ENCODE measurements at places on chromosomes 2 and 18.

GRCh38 chr2:28681158-28681571 lies 70.5 kb upstream of the PPP1CB start:
- peak; percentile 11 for DNase-seq

DNA sequence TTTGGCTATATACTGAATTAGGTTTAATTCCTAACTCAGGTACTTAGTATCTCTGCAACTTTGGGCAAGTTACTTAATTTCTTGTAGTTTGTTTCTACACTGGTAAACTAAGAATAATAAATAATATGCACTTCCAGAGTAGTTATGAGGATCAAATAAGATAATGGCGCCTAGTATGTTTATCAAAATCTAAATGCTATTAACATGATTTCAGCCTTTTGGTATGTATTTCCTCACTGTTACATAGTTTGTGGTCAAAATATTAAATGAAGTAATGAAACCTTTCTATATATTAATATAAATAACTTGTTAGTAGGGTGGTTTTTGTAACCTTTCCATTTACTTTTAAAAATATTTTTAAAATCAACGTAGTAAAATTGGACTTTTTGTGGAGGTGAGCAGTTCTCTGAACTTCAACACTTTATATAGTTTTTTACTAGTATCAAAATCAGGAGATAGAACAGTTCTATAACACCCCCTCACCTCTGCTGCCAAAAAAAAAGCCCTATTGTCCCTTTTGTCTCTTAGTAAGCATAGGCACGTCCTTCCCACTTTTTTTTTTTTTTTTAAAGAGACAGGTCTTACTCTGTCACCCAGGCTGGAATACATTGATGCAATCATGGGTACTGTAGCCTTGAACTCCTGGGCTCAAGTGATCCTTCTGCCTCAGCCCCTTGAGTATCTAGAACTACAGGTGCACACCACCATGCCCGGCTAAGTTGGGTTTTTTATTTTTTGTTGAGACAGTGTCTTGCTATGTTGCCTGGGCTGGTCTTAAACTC lies 44.8 kb downstream of the RAB3GAP1 start:
- no peak for DNase-seq

DNA sequence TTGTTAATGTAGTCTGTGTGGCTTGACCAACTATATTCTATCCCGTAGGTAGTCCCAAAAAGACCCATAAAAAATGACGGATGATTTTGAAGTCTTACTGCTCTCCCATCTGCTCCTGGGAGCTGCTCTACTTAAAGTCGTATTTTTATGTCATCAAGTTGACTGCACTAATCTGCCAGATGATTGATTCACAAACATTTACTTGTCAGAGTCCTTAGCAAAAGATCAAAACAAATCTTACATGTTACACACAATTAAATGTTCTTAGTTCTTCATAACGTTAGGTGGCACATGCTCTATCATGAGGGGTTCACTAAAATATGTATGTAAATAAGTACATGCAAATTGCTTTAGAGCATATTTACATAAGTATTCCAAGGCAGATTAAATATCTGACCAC lies 498.3 kb upstream of the LRRTM4 start:
- DNase-seq, result no peak

- DNase-seq, result no peak
These were observed 291.5 kb downstream of the TDRD15 start for GRCh38 chr2:21415234-21415633.

GRCh38 chr2:156748221-156748620 lies 312.0 kb downstream of the GPD2 start:
- DNase-seq, result no peak

GRCh38 chr18:37443325-37444055 lies 122.1 kb downstream of the CELF4 start:
- no peak for DNase-seq

DNA sequence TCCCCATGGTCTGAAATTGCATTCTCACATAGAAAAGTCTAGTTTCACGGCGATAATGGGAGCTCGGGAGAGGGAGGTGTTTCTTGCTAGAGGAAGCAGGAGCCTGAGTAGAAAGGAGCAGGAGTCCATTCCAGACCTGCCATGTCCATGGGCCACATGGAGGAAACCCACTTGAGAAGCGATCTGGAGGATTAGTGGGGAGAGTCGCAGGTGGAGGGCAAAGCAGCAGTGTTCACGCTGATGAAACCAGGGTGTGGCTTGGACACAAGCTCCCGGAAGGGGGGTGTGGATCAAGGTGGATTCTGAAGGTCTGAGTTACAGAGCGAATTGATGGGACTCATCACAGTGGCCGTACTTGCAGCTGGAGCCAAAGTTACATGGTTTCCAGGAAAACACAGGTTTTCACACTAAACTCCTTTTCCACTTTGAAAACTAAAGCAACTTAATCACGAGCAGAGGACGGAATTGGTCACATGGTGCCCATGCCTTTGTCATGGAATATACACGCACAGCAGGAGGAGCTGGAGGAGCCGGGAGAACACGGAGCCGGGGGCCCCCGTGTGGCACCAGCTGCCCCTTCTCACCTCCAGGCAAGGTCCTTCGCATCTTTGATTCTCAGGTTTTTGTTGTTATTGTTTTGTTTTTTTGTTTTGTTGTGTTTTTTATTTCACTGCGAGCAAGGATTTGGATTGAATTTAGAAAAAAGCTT lies 255.1 kb upstream of the MYT1L start:
- no peak for DNase-seq

DNA sequence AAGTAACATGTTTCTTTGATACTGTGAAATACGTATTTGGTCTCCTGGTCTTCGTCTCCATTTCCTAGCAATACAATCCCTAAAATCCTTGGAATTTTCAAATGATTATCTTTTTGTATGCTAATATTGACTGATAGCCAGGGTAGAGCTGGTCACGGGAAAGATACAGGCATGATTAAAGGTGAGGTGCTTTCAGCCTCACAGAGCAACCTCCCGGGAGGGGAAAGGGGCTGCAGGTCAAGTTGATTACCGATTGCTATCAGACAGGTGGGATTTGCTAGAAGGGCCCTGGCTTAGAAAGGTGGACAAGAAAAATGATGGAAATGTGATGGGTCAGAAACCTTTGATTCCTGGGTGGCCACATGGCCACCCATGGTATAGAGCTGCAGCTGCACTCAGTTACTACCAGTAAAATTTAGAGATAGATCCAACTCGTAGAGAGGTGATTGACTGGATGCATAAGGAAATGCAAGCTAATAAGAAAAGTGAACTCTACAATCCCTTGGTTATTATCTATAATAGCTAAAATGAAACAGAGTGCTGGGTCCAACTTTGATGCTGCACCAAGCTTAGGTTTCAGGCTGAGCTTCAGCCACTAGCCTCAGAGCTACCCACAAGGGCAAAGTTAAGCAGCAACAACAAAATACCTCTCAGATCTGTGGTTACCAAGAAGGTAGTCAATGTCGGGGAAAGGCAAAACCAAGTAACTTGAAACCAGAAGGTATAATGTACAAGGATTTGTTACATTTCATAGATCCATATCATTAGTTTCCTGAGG lies 15.3 kb downstream of the YPEL5 start:
- no peak for DNase-seq

DNA sequence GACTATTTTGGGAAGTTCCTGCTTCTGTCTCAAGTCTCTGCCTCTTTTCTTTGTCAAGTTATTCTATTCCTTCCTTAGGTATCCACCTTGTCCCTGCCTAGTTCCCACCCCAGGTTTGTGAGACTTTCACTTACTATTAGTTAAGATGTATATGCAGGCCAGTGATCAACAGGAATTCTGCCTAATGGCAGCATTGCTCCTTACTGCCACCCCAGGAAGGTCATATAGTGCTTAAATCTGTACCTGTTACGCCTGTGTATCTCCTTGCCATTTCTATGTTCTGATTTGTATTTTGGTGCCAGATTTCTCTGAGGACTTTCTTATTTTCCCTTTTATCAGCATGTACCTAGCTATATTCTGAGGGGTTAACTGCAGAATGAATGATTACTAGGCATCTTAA lies 746.0 kb upstream of the TMEFF2 start:
- DNase-seq, result no peak

DNA sequence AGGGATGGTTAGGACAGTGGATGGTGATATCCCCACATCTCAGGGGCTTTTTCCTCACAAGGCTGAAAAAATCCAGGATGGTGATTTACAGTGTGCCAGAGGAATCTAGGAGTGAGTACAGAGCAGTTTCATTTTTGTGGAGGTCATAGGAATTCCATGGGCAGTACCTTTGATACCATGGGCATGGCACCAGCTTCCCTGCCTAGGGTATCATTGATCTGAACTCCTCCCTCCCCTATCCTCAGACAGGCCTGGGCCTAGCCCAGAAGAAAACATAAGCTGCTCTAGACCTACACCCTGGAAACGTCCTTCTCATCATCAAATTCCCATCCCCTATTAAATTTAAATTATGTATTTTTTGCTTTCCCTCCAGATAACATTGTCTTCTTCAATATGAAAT lies 136.3 kb upstream of the KLHL29 start:
- no peak for DNase-seq

DNA sequence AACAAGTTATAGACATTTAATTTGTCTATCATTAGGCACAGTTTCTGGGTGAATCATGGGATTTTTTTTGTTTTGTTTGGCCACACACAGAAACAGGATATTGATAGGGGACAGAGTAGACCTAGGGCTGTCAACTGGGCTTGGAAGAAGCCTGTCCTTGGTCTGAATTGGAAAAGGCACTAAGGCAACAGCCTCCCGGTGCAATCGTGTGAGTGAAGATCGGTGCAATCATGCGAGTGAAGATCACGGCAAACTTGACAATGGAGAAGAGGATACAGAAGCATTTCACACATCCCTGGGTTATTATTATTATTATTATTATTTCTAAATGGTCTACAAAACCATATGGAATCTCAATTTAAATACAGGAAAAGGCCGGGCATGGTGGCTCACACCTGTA lies 94.5 kb downstream of the ACKR3 start:
- no peak for DNase-seq

DNA sequence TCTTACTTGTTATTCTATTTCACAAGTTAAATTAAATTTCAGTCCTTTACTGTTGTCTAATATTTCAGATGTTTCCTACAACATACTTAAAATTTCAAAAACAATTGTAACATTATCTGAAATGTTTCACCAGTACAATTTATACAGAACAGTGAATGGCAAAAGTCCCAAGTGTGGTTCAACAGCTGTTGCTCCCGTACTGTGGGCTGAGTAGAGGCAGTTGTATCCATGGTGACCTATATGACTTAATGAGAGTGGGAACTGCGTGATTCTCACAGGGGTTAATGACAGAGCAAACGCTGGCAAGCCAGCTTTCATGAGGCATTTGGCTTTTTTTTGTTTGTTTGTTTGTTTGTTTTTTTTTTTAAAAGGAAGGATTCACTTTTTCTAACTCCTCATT lies 5.3 kb upstream of the PLCL1 start:
- no peak for DNase-seq

DNA sequence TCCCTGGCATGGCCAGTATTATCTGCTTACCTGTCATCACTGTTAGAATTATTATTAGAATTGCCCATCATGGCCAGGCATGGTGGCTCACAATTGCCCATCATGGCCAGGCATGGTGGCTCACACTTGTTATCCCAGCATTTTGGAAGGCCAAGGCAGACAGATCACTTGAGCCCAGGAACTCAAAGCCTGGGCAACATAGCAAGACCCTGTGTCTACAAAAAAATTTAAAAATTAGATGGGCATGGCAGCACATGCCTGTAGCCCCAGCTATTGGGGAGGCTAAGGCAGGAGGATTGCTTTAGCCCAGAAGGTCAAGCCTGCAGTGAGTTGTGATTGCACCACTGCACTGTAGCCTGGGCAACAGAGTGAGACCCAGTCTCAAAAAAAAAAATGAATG lies 27.4 kb upstream of the ID2 start:
- no peak for DNase-seq

DNA sequence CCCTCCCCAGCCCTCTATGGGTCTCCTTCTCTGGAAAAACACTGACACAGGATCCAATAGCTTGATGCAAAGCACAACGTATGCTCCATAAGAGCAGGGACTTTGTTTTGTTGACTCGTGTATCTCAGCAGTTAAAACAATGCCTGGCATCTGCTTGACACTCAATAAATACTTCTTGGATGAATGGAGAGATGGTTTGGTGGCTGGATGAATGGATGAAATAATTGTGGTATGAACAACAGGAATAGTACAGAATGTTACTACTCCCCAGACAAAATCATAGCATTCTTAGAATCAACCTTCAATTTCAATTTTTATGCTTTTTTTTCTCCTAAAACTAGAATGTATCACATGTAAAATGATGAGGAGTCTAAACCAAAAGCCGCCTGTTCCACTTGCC lies 57.4 kb downstream of the KCNE4 start:
- DNase-seq, result no peak

- DNase-seq, result no peak
These were observed 71.0 kb downstream of the DTNB start for GRCh38 chr2:25602333-25602723.

- DNase-seq, result no peak
These were observed 125.5 kb downstream of the MARCHF4 start for GRCh38 chr2:216246766-216247165.

DNA sequence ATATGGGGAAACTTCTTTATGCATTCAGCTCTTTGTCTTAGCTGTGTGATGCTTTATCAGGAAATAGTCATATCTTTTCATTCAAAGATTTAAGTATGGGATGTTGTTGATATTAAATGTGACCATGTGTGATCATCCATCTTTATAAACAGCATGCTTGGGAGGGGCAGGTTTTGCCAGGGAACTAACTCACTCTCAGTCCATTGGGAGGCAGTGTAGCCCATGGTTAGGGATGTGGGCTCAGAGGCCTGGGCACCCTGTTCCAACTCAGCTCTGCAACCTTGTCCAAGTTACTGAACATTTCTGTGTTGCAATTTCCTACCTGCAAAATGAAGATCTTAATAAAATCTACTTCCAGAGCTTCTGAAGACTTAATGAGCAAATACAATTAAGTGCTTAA lies 92.0 kb upstream of the BCL2L11 start:
- DNase-seq, result no peak

GRCh38 chr2:217150236-217150635 lies 290.4 kb upstream of the TNP1 start:
- no peak for DNase-seq

- no peak for DNase-seq
These were observed 16.5 kb downstream of the FIGN start for GRCh38 chr2:163719331-163719730.

GRCh38 chr2:219958941-219959340 lies 331.5 kb downstream of the SLC4A3 start:
- DNase-seq, result no peak

GRCh38 chr2:25131567-25132298 lies 36.6 kb downstream of the POMC start:
- DNase-seq, result no peak

DNA sequence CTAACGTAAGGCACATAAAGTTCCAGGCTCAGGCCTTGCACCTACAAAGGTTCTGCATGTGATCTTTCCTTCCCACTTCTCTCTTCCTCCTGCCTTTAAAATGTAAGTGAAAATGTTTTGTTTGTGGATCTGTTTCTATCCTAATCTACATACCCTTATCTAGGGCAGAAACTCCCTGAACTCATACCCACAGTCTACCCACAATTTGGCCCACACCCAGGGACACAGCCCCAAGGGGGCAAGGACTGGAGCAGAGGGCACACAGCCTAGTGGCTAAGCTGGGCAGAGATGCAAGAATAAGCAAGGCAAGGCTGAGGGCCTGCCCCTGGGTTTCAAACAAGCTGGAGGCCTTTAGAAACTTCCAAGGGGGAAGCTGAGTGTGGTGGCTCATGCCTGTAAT lies 71.0 kb downstream of the HS1BP3 start:
- no peak for DNase-seq
